ENCODE measurements at places on chromosomes 1 and 21.

DNA sequence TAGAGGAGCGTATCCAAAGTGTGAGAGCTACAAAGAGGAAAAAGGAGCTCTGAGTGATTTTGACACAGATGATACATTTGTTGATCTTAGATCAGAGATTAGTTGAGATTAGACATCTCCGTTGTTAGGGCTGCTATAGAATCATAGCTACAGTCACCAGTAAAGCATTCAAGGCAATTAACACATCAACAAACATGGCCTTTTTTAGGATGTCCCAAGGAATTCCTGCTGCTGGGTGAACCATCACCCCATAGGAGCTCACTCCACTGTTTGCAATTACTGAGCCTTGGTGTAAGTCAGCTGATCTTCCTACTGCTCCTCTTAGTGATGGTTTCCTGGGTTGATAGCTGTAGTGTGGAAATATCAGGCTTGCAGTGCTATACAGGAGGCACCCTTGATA is 6.7 kb upstream of the RSRP1 start:
- DNase-seq = no peak

GRCh38 chr1:10637834-10638558 is 158.4 kb downstream of the CASZ1 start:
- DNase-seq = no peak

DNA sequence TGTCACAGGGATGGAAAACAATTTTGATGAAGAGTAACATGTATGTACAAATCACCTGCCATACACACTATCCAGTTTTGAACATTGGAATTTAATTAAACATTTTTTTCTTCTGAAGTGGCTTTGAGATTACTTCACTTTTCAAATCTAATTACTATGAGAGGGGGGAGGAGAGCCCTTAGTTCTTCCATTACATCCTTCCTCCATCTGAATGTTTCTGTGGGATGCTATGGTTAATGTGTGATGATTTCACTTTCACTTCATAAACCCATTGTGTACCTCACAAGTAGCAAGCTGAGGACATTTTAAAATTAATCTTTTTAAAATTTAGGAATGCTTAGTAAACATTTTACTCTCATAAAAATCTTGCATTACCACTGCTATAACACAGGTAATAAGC is 156.9 kb downstream of the RUNX1 start:
- no peak for DNase-seq

- no peak for DNase-seq
Observed at GRCh38 chr1:6174621-6175410, 5.3 kb downstream of the CHD5 start.

- DNase-seq = no peak
Observed at GRCh38 chr1:103576065-103576464, 4.7 kb downstream of the AMY2B start.
